ENCODE measurements at places on chromosomes 1 and 21.

GRCh38 chr1:203996126-203996525, 76.8 kb upstream of the SOX13 start:
- DNase-seq = no peak

- no peak for DNase-seq
Observed at GRCh38 chr1:219350172-219350931, 176.7 kb downstream of the LYPLAL1 start.

GRCh38 chr1:111852261-111852721, 96.6 kb downstream of the DDX20 start:
- no peak for DNase-seq

DNA sequence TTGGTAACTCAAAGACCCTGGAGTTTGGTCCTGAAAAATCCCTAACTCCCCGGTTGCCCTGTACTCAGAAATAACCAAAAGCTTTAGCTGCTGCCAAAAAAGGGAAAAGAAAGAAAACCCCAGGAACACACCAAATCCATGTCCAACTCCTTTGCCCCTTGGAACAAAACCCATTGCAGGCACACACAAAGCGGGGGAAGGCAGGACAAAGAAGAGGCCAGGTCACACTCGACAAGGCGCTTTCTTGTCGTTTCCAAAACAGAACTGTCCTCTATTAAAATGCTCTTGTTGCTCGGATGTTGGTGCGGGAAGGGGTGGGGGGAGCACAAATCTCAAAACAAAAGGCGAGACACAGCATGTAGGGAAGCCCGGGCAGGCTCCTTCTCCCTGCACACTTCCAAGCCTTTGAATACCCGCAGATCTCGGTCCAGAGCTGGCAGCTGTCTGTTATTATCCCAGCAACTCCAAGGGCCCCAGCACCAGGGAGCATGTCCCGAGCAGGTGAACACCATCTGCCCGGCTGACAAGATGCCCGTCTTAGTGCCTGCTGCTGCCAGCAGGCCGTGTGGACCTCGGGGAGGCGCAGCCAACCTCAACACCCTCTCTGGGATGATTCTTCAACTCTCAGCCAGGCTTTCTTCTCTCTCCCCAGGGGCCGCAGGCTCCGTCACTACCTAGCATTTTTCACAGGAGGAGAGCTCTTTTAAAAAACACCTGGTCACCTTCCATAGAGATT, 96.4 kb downstream of the SSBP3 start:
- DNase-seq = no peak

DNA sequence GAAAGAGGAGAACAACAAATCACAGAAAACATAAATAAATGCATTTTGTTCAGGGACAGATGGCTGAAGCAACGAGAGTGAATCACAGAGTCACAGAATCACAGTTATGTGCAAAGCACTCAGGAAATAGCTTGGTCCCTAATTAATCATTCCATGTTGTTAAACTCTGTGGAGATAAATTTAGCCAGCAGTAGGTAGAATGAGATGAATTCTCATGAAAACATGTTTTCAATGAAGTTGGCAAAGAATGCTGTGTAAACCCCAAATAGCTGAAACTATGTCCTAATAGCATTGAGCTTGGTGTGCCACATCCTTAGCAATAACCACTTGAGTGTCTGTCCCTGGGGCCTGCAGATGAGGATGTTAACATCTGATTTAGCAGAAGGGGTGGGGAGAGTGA, 20.4 kb downstream of the LEPR start:
- no peak for DNase-seq
